Bronchus fibroblast of lung (primary cell): ENCODE measurements at places on chromosomes 6 and 20. TPM values are rescaled to one million over a fixed set of nuclear protein-coding genes. Genes with fewer than 3 reads are reported as not detected.

The SIRPB1 gene
- 0.67 and 2.2 TPM in 2 replicates for total RNA-seq

The AAR2 gene
- 27.9 and 30.3 TPM in 2 replicates for total RNA-seq

The SYNCRIP gene
- total RNA-seq: 44.9 and 55.5 TPM in 2 replicates

The RSPH9 gene
- 0.67 and 0.74 TPM in 2 replicates for total RNA-seq

The RAB22A gene
- total RNA-seq: 7.1 and 8.1 TPM in 2 replicates

The TREML2 gene
- total RNA-seq: not detected in 2 replicates
